ENCODE measurements at places on chromosomes 12 and 14.

GRCh38 chr14:33805593-33805992, 145.3 kb downstream of the EGLN3 start:
- no peak for DNase-seq

- no peak for DNase-seq
Measured at GRCh38 chr12:867905-868304, 81.6 kb downstream of the RAD52 start.

GRCh38 chr12:16349131-16349460, 1.7 kb downstream of the MGST1 start:
- DNase-seq: no peak

GRCh38 chr14:63855281-63855680, 2.5 kb downstream of the SYNE2 start:
- DNase-seq: no peak

DNA sequence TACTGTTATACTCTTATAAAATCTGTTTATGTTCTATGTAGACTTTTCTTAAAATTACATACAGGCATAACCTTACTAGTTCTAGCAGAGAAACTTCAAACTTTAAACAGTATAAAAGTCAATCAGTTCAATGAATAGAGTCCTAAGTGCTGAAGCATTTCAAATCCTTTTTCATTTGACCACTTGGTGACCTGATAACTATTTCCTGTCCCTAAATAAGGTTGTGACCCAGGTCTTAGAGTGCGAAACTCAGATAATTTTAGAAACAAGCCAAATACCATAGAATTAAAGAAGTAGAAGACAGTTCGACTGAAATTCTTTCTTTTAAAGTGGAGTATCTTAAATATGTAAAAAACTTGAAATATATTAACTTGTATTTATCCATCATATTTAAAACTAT, 96.2 kb upstream of the ALX1 start:
- DNase-seq: no peak

- no peak for DNase-seq
Measured at GRCh38 chr12:63362166-63362565, 211.2 kb upstream of the AVPR1A start.

- DNase-seq: no peak
Measured at GRCh38 chr12:106328735-106329134, 26.2 kb downstream of the TCP11L2 start.

GRCh38 chr14:99315197-99315596, 43.2 kb upstream of the BCL11B start:
- DNase-seq: no peak

- no peak for DNase-seq
Measured at GRCh38 chr14:83614956-83615355, 1915.0 kb upstream of the FLRT2 start.

DNA sequence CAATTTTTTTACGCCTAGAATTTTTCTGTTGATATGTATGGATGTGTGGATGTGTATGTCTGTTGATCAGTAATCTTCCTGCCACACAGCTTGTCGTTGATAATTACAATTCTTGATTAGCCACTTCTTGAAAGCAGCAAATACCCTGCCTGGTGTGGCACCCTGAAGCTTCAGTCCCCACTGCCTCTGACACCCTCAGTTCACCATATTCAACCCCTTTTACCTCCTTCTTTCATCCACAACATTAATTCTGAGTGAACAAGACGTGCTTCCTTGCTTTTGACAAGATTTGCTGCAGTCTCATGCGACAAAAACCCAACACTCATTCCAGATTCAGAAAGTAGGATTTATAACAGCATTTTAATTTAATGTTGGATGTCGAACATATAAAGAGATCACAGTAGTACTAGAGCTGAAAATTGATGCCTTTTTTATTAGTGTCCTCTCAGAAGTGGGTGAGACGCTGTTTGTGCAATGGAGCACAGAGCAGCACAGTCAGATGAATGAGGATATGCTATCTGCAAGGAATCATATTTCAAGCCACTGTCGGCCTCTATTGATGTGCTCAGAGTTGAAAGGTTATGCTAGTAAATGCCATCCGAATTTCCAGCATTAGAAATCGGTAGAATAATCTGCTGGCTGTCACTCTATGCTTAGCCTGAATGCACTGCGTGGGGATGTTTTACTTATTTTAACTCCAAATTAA, 383.7 kb downstream of the EGLN3 start:
- peak; percentile 26 for DNase-seq

- DNase-seq: peak; percentile 95
Measured at GRCh38 chr12:129550353-129550752, 353.5 kb downstream of the TMEM132D start.

- DNase-seq: no peak
Measured at GRCh38 chr12:86117711-86118110, 138.5 kb downstream of the MGAT4C start.

DNA sequence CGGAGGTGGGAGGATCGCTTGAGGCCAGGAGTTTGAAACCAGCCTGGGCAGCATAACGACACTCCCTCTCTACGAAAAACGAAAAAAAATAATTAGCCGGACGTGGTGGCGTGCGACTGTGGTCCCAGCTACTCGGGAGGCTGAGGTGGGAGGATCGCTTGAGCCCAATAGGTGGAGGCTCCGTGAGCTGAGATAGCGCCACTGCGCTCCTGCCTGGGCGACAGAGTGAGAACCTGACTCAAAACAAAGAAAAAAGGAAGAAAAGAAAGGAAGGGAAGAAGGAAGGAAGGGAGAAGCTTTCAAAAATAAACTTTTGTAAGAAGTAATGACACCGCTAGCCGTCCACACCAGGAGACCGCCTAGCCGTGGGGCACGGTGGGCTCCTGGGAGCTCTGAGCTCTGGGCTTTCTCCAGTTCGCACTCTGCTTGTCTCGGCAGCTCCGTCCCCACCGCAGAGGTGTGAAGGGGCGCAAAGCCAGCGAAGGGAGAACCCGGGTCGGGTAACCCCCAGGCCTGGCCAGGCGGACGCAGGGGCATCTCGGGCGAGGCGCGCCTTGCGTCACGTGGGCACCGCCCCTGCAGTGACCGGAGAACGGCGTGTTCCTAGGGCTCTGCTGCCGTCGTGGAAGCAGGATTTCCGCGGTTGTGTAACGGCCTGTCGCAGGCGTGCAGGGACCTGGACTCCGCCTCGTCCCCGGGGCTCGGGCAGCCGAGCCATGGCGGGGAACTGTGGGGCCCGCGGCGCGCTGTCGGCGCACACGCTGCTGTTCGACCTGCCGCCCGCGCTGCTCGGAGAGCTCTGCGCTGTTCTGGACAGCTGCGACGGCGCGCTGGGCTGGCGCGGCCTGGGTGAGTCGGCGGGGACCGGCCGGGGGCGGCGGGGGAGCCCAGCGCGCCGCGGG, at the start of gene IRAK3:
TSS of gene IRAK3 (plus strand) at position 631 of the 902 bp plus-strand sequence. CDS start at position 717, 86 bp downstream.
- peak; percentile 37 for DNase-seq

- DNase-seq: no peak
Measured at GRCh38 chr12:114945351-114945750, 261.4 kb upstream of the TBX3 start.

DNA sequence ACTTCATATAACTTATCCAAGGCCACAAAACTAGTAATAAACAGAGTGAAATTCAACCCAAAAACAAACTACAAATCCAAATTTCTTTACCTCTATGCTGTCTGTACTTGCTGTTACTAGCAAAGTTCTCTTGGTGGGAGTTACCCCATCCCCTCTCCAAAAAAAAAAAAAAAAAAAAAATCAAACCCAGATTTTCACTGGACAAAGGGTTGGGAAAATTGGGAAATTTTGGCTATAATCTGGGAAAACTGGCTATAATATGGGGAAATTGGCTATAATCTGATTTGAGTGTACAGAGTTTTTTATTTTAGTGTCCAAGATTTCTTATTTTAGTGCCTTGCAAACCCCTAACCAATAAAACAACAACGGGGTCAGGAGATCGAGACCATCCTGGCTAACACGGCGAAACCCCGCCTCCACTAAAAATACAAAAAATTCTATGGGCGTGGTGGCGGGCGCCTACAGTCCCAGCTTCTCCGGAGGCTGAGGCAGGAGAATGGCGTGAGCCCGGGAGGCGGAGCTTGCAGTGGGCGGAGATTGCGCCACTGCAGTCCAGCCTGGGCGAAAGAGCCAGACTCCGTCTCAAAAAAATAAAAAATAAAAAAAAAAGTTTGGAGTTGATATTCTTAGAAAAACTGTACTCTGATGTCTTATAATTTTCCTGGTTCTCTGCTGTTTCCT, 148.4 kb downstream of the CHST11 start:
- no peak for DNase-seq

DNA sequence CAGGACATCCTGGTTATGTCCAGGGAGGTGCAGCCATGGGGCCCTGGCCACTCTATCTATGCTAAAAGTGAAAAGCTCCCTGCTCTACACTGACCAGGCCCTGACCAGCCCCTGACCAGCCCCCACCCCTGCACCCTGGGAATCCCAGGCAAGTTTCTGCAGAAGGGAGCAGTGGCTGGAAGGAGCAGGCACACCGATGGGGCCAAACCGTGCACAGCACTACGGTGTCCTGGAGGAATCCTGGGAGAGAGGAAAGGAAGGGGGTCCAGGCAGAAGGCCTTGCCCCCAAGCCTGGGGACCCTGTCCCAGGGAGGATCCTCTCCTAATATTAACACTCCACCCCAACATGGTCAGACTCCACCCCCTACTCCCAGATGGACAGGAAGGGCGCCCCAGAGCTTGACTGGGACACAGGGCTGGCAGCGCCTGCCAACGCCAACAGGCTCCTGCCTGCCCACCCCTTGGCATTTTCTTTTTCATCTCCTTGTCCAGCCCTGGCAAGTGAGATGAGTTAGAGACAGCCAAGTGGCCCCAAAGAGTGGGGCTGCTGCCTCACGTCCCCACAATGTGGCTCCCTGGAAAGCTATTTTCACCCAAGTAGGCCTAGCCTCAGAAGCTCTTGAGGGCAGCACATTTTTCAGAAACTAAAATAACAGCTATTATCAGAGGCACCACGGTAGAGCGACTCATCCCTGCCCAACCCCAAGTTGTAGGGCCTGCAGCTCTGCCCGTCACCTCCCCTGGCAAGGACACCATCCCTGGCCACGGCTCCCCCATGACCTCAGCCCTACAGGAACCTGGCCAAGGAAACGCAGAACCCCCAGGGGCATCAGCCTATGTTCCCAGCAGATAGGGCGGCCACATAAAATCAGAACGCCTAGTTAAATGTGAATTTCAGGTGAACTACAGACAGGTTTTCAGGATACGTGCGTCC, 82.6 kb downstream of the SCARB1 start:
- no peak for DNase-seq

Data from NCI-H1092 (cell line).